ENCODE measurements at places on chromosomes 16 and 17. TPM values are rescaled to one million over a fixed set of nuclear protein-coding genes. Genes with fewer than 3 reads are reported as not detected.

The TBC1D3 gene
- total RNA-seq, result not detected

The AGRP gene
- not detected for total RNA-seq

The SNX20 gene
- total RNA-seq, result not detected

The SLC35G6 gene
- total RNA-seq, result not detected

The CFAP97D1 gene
- 0.03 TPM for total RNA-seq
